ENCODE measurements at places on chromosomes 7 and 10. TPM values are rescaled to one million over a fixed set of nuclear protein-coding genes. Genes with fewer than 3 reads are reported as not detected.
A peak's percentile ranks its signal among the peaks of the same experiment; 100 is the strongest.

- DNase-seq: no peak
Measured at GRCh38 chr7:44922351-44922694, 37.0 kb upstream of the PURB start.

GRCh38 chr10:88647061-88647615 is 17.1 kb upstream of the LIPF start:
- no peak for DNase-seq

GRCh38 chr10:124336186-124336585 is 82.5 kb downstream of the OAT start:
- no peak for DNase-seq

ATOH7 gene
- total RNA-seq: 0.88 TPM

- peak; percentile 66 for DNase-seq
Measured at GRCh38 chr7:102891693-102892261, 21.0 kb upstream of the LRRC17 start.

ZP3 gene
- total RNA-seq: 0.97 TPM

DNA sequence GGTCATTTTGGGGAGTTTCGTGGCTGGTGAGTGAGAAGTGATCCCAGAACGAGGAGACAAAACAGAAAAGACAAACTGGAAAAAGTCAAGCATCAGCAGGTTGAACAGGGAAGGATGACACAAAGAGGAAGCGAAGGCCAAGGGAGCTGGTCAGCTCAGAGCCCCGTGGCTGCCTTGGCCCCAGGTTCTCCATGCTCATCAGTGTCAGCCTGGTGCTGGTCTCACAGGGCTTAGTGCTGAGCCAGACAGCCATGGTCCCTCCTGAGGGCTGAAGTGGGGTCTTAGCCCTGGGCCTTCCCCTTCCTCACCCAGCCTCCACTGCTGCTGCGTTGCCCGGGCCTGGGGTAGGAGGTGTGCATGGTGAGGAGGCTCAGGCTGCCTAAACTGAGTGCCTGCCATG is 183.6 kb downstream of the PFKFB3 start:
- DNase-seq: no peak

H2BK1 gene
- total RNA-seq: 0.64 TPM

DNA sequence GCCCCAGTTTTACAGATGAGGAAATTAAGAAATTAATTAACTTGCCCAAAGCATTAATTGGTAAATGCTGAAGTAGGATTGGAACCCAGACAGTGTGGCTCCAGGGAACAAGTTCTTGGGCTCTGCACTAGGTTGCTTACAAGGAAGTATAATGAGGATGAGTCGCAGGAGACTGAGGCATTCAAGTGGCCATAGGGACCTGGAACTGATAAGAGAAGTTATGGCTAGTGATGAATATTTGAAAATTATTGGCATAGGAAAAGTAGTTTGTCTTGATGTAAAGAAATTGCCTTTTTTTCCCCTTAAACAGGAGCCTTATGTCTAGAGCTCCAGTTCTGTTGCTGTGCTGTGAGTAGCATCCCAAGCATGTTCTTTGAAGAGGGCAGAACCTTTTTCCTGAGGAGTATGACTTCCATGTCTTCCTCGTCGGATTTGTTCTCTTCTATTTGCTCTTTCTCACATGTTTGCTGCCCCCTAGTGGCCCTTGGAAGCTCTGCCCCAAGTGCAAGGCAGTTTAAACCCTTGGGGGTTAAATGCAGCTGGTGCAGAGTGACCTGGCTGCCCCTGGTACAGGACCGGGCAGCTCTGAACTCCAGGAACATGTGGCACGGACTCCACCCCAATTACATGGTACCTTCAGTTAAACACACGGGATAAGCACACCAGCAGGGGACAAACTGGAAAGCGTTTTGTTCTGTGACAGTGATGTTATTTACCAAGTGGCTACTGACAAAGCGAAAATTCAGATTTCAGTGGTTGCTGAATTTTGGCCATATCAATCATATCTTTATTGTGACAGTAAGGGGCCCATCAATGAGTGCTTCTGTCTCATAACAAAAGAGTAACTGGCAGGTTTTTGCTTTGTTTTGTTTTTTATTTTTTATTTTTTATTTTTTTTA is 148.8 kb downstream of the HECW1 start:
- DNase-seq: peak; percentile 94

MRLN gene
- not detected for total RNA-seq

DNA sequence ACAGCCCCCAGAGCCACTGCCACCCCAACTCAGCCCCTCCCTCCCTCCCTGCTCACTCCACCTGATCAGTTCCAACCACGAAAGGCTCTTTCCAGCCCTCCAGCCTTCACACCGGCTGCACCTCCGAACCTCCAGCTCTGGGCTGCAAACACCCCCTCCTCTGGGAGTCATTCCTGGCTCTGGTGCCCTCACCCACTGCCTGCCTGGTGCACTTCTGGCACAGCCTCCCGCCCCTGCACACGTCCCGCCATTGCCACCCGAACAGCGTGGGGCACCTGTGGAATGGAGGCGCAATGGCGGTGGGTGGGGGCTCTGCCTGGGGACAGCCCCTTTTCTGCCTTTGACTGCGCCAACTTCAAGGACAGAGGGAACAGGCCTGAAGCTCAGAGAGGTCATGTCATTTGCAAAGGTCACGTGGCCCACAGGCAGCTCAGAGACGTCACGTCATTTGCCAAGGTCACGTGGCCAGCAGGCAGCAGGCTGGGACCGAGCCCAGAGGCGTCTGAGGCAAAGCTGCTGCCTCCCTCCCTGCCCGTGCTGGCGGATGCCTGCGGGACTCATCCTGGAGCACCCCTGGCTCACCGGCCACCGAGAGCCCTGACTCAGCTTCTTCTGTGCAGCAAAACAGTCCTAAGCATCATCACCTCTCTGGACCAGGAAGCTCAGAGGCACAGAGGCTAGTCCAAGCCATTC is 76.0 kb upstream of the DNAAF5 start:
- DNase-seq: no peak

TDRD1 gene
- total RNA-seq: not detected

PAX2 gene
- total RNA-seq: not detected

- peak; percentile 12 for DNase-seq
Measured at GRCh38 chr10:48798481-48799254, 114.0 kb downstream of the WDFY4 start.

DNA sequence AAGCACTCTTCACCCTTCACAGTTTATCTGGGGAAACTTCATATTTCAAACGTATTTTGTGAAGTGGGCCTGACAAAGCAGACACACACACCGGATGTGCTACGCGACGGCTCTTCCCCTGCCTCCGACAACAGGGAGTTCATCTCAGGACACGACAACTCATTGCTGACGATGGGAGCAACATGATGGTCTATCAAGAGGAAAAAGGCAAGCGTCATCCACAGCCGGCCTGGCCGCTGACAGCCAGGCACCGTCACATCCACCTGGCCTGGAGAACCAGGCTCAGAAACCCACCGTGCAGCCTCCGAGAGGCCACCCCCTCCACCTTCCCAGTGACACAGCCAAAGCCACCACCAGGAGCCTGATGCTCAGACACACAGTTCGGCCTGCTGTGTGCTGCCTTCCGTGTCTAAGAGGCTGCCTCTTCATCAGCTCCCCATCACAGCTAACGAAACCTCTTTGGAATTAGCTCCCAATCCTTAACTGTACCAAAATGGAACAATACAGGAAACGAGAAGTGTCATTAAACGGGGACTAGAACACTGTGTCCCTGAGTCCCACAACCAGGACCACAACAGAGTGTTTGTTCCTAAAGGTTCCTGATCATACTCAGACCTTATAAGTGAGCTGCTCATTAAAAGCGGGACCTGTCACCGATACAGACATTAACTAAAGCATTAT is 76.7 kb downstream of the SFMBT2 start:
- DNase-seq: no peak

NME8 gene
- not detected for total RNA-seq

- no peak for DNase-seq
Measured at GRCh38 chr10:126919426-126919825, 14.2 kb downstream of the DOCK1 start.

DNA sequence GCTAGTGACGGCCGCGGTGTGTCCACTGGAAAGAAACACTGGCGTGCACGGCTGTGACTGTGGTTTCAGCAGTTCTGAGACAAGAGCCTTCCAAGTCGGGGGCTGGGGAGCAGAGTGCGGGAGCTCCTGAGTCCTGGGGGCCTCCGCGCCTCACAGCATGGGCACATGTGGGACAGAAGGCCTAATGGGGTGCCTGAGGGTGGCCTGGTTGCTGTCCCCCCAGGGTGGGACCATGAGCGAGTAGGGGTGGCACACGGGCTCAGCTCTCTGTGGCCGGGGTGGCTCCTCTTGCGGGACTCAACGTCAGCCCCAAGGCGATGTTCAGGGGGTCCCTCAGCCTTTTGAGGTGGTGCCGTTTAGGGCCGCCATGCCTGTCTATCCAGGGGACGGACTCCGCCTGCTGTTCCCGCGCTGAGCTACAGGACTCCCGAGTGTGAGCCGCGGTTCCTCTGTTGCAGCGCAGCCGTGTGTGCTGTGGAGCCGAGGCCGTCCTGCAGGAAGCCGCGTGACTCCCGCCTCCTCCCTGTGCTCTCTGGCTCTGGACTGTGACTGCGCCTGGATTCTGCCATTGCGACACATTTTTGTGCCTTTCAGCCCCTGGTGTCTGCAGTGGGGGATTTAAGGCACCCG is 23.5 kb upstream of the CHST12 start:
- DNase-seq: no peak

DNA sequence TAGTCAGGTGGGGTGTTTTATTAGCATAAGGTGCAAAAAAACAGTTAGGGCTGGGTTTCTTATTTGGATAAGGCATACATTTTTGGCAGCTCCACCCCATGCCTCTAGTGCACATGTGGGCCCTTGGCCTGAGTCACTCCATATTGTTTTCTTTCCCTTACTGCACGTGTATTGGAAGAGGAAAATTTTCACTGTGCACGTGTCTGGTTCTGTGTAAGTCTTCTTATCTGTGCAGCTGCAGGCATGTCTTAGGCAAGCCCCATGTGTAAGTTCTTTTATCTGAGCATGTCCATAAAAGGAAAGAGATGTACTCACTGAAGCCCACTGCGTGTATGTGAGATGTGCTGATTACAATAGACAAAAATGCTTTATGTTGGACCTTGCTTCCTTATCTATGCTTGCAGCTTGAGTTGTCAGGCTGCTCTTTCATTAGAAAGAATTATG is 540.3 kb upstream of the IGFBP3 start:
- no peak for DNase-seq

- DNase-seq: peak; percentile 53
Measured at GRCh38 chr10:21496343-21497176, 28.9 kb downstream of the SKIDA1 start.

GRCh38 chr7:151588982-151589381 is 69.3 kb upstream of the RHEB start:
- DNase-seq: no peak

DNA sequence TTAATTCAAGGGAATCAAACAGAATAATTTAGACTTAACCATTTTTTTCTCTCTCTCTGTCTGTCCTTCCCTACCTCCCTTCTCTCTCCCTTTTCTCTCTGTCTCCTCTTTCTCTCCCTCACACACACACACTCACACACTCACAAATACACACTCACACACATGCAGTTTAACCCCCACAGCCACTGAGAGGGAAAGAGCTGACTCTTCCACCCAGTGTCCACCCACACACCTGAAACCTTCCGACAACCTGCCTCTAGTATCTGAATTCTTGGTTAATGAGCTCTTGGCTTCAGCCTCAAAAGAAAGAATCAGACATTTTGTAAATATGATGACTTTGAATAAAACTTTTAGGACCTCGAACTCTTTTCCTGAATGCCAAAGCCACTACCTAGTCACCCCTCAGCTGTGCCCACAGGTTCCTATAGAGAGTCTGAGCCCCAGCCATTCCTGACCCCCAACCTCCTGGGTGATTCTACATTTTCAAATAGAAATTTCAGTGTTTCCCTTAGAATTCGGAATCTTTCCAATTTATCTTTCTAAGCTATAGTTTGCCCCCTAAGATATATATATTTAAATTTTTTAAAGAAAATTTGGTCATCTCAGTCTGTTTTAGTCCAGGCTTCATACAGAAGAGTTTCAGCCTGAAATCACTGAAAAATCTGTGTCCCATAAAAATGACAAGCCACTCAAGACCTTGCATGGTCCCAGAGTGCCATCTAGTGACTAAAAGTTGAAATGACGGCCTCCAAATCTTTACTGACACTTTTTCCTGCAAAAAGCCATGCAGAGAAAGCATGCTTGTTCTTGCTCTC is 202.8 kb downstream of the IPMK start:
- DNase-seq: peak; percentile 33

TNS3 gene
- total RNA-seq: 147 TPM

DNA sequence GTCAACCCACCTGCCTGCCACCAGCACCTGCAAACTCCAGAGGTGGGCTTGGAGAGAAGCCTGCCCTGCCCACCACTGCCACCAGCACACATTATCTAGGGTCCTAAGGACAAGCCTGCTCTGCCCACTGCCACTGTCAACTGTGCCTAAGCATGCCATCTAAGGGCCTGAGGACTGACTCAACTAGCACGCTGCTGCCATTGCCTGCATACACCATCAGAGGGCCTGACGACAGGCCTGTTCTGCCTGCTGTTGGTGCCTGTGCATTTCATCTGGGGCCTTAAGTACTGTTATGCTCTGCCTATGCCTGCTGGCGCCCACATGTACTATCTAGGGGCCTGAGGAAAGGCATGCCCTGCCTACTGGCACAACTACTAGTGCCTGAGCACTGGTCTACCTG is 27.0 kb upstream of the LRRD1 start:
- no peak for DNase-seq

- DNase-seq: no peak
Measured at GRCh38 chr7:6198689-6199595, 73.5 kb downstream of the CYTH3 start.

GRCh38 chr10:13829790-13830189 is 243.0 kb downstream of the PRPF18 start:
- no peak for DNase-seq

MKX gene
- not detected for total RNA-seq

SPDYE5 gene
- total RNA-seq: not detected

DNA sequence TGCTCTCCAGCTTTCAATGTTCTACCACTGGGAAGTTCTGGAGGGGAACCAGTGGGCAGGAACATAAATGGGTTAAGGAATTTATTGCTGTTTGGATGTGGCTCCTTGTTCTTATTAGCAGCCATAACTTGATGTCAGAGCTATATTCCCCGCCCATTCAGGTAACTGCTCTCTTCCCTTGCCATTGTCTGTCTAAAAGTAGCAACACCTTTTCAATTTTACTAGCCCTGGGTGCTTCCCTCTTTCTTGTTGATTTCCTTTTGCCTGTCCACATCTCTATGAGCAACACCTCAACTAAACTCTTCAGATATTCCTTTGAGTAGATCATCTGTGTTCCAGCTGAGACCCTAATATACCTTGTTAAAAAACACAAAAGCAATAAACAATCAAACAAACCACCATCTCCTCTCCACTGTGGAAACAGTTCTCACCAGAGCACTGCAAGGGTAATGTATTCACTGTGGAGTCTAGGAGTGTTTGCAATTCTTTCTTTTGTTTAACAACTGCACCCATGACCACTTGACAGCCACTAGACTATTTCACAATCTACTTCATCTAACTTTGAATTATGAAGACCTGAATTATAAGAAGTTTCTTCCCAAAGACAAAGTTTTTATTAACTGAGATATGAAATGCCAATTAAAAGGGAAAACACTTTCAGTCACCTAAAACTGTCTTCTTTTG is 436.7 kb downstream of the IPMK start:
- DNase-seq: no peak
